ENCODE measurements at places on chromosomes 11 and 22.

DNA sequence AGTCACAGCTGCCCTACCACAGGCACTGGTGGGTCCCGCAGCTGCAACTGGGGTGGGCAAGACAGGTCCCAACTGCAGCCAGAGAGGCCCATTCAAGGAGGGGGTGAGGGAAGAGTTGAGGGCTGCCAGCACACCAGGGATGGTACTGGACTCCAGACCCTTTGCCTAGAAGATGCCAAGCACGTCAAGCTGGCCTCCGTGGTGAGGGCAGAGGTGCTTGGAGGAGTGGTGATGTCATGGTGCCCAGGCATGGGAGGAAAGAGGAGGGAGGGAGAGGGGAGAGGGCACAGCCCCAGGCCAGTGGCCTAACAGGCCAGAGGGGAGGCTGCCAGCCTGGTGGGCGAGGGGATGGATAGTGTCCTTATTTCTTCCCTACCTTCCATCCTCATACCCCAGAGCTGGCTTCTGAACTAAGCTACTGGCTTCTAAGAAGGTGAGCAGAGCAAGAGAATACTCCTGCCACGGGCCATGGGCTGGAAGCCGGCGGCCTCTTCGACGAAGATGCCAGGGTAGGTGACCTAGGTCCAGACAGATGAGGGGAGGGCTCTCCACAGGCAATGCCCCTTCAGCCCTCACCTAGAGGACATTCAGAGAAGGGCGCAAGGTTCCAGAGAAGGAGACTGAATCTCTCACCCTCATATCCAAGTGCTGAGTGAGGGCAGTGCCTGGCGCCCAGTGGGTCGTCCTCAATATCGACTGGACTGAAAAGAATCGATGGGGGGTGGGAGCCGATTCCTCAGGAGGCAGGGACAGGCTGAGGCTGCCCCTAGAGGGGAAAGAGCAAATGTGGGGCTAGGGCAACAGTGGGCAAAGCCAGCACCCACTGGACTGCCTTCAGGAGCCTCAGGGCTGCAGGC is 1.8 kb downstream of the SYT7 start:
- DNase-seq = no peak

- no peak for DNase-seq
Observed at GRCh38 chr11:44506375-44507016, 59.0 kb upstream of the CD82 start.

GRCh38 chr22:38049812-38050619 is 7.2 kb upstream of the PICK1 start:
- DNase-seq = no peak

GRCh38 chr11:10580623-10581022 is 12.2 kb upstream of the LYVE1 start:
- DNase-seq = no peak

DNA sequence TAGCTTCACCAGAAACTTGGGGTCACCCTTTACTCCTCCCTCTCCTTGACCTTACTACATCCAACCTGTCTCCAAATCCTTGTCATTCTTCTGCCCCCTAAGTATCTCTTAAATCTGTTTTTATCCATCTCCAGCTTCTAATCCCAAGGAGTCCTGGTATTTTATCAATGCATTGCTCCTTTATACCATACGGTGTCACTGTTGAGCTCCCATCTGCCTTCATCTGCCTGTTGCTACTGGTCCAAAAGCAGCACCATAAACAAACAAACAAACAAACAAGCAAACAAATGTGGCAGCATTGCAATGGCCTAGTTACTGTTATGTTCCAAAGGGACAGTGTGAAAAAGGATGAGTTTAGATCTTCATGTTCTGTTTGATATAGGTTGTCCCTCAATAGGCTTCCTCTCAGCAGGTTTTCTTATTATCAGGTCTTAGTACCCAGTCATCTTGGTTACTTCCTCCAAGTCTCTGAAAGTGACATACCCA is 34.2 kb downstream of the DNHD1 start:
- peak; percentile 26 for DNase-seq

- no peak for DNase-seq
Observed at GRCh38 chr11:101126551-101127196, 2.9 kb downstream of the PGR start.

DNA sequence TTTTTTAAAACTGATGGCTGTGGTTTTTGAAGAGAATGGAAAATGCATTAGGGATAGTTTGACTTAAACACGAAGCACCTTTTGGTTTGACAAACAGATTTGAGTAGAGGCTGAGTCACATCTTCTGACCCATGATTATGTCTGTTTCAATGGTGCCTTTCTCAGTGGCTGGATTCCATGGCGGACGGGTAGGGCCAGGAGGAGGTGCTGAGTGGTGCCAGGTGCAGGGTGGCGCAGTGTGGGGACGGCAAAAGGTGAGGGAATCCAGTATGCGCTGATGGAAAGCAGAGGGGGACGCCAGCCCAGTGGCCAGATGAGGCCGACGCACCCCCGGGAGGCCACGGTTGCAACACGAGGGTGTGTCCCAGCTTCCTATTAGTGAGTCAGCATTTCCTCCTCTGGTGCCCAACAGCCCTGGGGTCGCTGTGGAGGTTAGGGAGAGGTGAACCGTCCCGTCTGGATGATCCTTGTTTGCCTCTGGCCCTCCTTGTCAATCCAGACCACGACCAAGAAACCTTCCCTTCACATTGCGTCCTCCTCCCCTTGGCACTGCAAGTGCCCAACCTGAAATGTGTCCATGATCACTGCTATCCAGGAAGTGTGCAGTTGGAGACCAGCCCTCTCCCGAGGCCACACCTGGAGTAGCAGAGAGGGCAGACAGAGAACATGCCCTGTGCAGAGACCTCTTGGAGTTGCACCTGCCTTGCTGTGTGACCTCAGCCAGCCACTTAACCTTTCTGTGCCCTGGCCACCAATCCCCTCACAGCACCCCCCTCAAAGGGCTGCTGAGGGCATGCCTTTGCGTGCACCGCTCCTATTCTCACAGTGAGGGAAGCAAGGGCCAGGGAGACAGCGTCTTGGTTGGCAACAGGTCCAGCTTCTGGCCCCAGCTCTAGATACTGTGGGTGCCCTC is 32.5 kb upstream of the ATXN10 start:
- DNase-seq = peak; percentile 75

DNA sequence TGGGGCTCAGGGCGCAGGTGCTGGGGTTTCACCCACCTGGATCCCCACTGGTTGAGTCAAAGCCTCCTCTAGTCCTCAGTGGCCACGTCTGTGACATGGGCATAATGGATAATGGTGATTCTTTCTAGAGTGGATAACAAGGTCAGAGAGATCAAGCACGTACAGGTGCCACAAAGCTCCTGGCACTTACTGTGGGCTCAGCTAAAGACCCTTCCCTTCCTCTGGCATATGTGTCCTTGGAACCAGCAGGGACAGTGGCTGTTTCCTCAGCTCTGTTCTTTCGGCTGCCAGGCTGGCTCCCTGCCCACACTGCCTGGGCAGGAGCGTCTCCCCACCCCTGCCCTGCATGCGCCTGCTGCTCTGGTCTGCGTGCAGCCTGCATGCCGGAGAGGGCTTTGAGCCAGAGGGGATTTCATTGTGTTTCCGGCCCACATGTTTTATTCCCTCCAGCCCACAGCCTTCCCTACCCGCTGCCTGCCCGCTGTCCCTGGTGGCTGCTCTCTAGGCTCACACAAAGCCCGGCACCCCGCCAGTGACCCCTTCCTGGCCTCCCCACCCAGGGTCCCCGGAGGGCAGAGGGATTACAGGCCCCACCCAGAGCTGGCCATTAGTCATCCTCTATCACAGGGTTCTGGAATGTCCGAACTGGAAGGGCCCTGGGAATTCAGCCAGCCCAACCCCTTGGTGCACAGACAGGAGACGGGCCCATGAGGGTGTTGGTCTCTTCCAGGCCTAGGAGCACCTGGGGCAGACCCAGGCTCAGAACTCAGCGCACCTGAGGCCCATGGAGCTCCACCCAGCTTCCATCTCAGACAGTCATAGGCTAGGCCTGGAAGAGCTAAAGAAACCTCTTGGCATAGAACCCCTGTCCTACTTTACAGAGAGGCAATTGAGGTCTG is 55.3 kb upstream of the GCAT start:
- no peak for DNase-seq

DNA sequence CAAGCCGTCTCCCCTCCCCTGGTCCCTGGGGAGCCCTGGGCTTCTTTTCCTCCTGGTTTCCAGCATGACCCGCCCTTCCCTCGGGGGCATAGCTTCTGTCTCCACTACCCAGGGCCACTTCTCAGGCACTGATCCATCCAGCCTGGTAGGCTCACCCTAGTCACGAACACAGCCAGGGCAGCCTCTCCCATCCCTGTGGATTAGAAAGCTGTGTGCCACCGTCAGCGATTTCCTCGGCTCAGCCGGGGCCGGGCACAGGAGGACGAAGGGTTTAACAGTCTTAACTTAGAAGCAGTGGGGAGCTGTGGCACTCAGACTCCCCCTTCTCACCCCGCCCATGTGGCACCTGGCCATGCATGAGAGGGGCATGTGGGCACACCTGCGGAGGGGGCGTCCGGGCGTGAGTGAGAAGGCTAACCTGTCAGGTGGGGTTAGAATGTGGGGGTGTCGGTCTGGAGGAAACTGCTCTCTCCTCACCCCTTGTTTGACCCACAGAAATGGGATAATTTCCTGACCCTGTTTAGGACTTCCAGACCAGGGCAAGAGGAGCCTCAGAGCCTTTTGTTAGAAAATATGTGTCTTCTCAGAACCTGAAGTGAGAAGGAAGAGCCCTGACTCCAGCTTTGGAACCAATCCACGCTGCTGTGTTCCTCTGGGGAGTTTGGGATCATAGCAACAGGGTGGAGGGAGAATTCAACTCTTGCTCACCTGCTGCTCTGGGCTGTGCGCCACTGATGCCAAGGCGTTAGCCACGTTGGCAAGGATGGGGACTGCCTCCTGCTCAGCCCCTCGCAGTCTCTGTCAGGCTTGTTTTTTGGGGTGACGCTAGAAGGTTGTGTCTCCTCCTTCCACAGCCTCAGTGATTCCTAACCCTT is 14.6 kb downstream of the GLB1L2 start:
- DNase-seq = no peak

DNA sequence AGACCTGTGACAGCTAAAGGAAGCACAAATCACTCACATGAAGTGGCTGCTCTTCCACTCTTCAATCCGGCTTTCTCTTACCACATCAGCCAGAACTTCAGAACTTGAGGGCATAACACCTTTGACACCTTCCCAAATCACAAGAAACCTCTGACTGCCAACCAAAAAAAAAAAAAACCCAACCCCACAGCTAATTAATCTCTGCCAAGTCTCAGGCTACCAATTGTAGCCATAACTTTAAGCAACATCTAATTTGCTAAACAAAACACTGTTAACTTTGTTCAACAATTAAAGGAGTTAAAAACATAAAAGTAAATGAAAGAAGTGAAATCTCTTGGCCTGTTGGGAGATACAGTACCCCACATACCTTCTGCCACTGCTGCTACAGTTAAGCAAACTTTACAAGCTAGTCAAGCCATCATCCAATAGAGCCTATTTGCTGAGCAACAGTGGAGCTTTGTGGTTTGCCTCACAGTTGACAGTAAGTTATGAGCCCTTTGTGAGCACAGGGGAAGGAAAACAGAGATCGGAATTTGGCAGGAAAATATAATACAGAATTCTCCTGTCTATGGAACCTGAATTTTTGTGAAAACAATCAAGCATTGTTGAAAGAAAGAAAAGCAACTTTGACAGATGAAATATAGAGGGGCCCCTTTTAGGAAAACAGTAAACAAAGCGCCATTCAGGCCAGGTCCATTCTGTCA is at the start of gene SOX6:
TSS of gene SOX6 (minus strand) at position 490 of the 704 bp plus-strand sequence. CDS start 15,298 bp downstream, outside the sequence.
- DNase-seq = no peak

DNA sequence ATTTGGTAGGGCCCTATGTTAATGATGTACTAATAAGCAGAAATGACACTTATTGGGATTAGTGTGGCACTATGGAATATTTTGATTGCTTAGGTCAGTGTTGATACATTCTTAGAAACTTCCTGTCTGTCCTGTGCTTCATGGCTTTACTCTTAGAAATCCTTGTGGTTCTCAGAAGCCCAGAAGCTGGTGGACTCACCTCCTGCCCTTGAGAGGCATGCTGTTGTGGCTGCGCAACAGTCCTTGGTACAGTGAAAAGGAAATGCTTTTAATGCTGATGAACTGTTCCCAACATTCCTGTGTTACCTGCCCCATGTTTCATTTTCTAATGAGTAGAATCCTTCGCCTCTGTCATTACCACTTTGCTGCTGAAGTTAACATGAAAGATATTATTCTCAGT is 52.4 kb upstream of the MYO18B start:
- DNase-seq = no peak

DNA sequence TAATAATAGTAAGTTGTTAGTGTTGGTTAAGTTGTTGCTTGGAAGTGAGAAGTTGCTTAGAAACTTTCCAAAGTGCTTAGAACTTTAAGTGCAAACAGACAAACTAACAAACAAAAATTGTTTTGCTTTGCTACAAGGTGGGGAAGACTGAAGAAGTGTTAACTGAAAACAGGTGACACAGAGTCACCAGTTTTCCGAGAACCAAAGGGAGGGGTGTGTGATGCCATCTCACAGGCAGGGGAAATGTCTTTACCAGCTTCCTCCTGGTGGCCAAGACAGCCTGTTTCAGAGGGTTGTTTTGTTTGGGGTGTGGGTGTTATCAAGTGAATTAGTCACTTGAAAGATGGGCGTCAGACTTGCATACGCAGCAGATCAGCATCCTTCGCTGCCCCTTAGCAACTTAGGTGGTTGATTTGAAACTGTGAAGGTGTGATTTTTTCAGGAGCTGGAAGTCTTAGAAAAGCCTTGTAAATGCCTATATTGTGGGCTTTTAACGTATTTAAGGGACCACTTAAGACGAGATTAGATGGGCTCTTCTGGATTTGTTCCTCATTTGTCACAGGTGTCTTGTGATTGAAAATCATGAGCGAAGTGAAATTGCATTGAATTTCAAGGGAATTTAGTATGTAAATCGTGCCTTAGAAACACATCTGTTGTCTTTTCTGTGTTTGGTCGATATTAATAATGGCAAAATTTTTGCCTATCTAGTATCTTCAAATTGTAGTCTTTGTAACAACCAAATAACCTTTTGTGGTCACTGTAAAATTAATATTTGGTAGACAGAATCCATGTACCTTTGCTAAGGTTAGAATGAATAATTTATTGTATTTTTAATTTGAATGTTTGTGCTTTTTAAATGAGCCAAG is 2.7 kb downstream of the NEAT1 start:
- peak; percentile 85 for DNase-seq

DNA sequence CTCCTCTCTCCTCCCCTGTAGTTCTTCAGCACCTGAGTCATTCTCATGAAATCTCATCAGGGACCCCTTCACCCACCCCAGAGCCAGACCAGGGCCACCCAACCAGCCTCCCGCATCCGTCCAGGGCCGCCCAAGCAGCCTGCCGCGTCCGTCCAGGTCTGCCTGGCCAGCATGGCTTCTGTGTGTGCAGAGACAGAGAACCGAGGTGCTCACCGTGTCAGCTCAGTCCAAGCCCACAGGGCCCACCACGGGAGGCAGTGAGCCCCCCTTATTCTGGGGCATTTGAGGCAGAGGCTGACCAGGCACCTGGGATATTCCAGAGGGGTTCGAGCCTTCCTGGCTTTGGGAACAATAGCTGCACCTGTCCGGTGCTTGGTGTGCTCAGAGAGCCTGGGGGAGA is 1117.3 kb downstream of the BRD1 start:
- no peak for DNase-seq

GRCh38 chr11:68047437-68048290 is 8.8 kb downstream of the TCIRG1 start:
- no peak for DNase-seq

Measured in MV-4-11 (cell line).